ENCODE measurements at places on chromosomes 7 and 10. TPM values are rescaled to one million over a fixed set of nuclear protein-coding genes. Genes with fewer than 3 reads are reported as not detected.

DNA sequence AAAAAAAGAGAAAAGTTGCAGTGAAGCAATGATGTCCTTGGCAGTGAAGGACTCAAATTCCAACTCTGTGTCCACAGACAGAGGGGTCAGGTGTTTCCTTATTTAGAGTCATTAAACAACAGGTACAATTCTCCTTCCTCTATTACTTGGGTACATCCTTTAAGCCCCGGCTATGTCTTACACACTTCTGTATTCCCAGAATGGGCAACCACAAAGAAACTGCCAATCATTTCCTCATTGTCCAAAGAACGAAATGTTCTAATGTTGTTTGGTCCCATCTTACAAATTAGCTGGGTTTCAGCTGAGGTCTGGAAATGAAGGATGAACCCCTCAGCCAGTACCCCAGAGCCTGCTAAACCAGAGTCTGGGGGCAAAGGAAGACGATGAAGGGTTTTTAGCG lies 59.5 kb downstream of the GRB10 start:
- DNase-seq, result no peak

The C10orf90 gene
- total RNA-seq, result not detected

DNA sequence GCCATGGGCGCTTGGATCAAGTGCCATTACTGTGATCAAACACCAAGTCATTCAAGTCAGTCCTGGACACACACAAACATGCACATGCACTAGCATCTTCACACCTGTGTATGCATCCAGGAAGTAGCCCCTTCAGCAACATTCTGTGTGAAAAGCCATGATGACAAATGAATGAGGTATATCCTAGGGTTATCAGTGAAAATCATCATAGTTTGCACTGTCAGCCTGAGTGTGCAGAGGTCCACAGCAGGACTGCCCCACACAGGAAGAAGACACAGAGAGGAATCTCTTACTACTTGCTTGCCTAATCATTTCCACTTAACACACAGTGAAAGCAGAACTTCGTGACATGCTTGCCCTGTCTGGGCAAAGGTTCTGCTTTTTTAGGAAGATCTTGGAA lies 184.0 kb upstream of the ADO start:
- DNase-seq, result no peak

DNA sequence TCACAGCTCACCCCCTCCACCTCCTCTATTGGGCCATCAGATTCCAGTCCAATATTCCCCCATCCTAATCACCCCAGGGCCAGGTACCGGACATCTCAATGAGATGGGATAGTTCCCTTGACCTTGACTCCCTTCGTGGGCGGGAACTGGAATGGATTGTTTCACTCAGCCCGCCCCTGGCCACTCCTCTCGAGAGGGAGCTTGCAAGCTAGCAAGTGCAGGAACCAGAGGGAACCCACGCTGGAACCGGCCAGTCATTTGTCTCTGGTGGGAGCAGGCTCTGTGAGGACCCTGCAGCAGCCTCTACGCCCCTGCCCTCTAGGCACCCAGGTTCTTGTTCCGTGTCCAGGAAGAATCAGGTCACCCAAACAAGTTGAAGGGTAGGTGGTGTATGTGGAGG lies 11.0 kb upstream of the RADIL start:
- no peak for DNase-seq

DNA sequence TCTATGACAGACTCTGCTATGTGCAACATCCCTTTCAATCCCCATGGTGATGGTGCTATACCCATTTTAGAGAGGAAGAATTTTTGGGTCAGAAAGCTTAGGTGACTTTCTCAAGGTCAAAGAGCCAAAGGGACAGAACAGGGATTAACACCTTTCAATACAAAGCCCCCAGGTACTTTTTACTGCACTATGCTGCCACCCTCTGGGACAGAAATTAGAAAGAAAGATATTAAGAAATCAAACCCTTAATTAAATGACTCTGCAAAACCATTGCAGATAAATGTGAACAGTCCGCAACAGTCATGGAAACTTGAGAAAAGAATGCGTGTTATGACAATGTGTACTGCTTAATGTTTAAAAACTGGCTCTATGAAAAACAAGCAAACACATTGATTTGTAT lies 673.7 kb downstream of the MAGI2 start:
- DNase-seq, result no peak

The ZNF722 gene
- total RNA-seq, result not detected

The JAKMIP3 gene
- total RNA-seq, result 0.44 TPM

The FGL2 gene
- total RNA-seq, result not detected

GRCh38 chr7:159229683-159230475 lies 85.2 kb upstream of the VIPR2 start:
- DNase-seq, result no peak

DNA sequence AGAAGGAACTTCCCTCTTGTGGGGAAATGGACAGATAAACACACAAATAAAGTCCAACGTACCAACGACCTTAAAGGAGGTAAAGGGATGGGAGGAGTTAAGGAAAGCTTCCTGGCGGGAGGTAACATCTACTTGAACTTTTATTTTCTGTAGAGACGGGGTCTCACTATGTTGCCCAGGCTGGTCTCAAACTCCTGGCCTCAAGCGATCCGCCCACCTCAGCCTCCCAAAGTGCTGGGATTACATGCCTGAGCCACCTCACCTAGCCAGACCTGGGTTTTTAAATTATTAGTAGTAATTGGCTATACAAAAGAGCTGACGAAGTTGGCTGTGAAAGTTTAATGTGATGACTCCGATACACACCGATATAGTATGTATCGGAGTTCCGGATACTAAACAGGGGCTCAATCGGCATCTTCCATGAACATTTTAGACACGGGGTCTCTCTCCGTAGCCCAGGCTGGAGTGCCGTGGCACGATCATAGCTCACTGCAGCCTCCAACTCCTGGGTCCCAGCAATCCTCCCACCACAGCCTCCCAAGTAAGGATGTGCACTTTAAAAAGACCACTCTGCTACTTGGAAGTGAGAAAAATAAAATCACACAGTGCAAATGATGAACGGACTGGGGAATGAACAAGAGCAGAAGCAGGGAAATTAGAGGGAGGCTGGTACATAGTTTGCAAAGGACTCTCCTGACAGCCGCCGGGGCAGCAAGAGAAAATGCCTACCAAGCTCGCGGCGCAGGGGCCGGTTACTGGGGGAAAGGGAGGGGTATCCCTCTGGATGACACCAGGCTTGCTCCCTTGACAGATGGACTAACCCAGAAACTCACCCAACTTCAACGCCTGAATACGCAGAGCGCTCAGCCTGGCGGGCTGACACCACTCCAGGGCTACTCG lies 1.0 kb downstream of the BCL7B start:
- DNase-seq, result no peak

The TAF5 gene
- 6.9 TPM for total RNA-seq

DNA sequence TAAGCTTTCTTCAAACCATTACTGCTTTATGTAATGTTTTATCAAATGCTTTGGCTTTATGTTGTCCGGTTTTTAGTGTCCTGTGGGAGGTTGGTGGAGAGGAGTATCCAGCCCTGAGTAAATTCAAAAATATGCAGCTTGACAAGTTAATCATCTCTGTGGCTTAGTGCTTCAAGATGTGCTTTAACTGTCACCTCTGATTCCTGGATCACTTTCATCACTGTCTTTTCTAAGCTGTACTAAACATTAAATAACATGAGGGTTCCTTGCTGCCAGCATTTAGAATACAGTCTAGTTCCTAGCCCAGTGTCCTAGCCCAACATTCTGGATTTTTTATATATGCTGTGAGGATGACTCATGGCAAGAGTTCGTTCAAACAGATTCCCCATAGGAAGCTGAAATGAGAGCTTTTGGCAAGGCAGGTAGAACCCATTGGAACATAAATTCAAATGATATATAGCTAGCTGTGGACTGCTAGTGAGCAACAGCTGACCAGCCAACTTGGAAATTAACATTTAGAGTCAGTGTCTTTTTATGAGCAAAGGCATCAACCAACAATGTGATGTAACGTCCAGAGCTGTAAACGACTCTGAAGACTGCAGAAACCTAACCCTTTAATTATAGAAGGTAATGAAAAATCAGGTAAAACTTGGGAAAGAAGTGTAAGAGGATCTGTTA lies 80.6 kb upstream of the OIT3 start:
- no peak for DNase-seq

GRCh38 chr10:69366738-69367137 lies 50.0 kb downstream of the TACR2 start:
- no peak for DNase-seq

- no peak for DNase-seq
Observed at GRCh38 chr10:32163762-32164148, 107.5 kb upstream of the KIF5B start.

Data from glutamatergic neuron (in vitro differentiated cells).